ENCODE measurements at places on chromosomes 5 and 9. TPM values are rescaled to one million over a fixed set of nuclear protein-coding genes. Genes with fewer than 3 reads are reported as not detected.

FOXD4 gene
- total RNA-seq, result 0.28 TPM

NOXA1 gene
- 5.5 TPM for total RNA-seq

DNA sequence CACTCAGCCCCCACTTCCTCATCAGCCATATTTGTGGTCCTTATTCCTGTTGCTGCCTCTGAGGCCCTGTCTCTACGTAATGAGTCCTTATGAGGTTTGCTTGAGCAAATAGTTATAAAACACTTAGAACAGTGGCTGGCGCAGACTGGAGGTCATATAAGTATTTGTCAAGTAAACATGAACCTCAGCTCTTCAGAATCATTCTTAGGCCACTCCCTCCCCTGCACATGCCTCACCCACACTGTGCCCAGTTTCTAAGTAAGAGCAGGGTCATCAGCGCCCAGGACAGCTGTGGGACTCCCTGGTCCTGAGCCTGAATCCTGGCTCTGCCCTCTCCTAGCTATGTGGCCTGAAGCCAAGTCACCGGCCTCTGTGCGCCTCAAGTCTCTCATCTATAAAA, 4.0 kb downstream of the ST6GALNAC4 start:
- ATAC-seq, result no peak

DNA sequence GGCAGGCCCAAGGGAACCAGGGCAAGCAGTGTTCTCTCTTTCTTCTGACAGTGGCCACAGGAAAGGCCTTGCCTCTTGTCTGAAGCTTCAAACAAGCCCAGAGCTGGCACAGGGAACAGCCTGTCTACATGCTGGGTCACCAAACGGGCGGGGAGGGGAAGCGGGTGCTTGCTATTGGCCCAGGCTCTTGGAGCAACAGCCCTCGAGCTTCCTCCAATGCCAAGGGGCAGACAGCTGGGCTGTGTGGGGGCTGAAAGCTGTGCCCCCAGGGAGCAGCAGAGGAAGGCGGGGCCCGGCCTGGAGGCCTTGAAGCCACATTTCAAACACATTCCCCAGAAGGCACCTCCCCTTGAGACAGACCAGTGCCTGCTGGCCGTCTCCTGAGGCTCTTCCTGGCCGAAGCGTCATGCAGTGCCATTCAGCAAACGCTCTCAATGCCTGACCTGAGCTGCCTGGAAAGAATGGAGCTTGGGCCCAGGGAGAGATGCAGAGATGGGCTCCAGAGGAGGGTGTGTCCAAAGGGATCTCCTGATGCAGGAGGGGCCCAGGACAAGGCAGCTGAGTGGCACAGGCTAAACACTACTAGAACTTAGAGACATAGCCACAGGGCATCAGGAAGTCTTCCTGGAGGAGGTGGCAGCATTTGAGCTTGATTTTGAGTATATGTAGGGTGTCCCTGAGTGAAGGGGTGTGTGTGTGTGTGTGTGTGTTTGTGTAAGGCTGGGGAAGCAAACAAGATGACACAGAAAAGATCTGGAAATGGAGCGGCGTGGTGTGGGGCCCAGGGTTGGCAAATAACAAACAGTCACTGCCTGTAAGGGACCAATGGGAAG, 2.5 kb downstream of the FIBCD1 start:
- no peak for ATAC-seq

- ATAC-seq, result no peak
Measured at GRCh38 chr5:32645246-32645645, 59.9 kb downstream of the SUB1 start.

IARS1 gene
- 95.2 TPM for total RNA-seq
